ENCODE measurements at places on chromosomes 6 and 20. TPM values are rescaled to one million over a fixed set of nuclear protein-coding genes. Genes with fewer than 3 reads are reported as not detected.

GINS1 gene
- 36.0 TPM for total RNA-seq

FHL5 gene
- not detected for total RNA-seq

MUCL3 gene
- not detected for total RNA-seq

SLC35A1 gene
- 14.9 TPM for total RNA-seq

CD24 gene
- 57.4 TPM for total RNA-seq

PPP2R5D gene
- total RNA-seq, result 63.6 TPM

BHLHE23 gene
- total RNA-seq, result not detected

TCF19 gene
- total RNA-seq, result 21.4 TPM

TRIM15 gene
- total RNA-seq, result 0.13 TPM

CCN6 gene
- 3.0 TPM for total RNA-seq

BEND6 gene
- 8.0 TPM for total RNA-seq

ZNF391 gene
- total RNA-seq, result 4.4 TPM

SLC22A16 gene
- not detected for total RNA-seq

FKBP1C gene
- total RNA-seq, result 0.49 TPM

GRIK2 gene
- 6.6 TPM for total RNA-seq

TREM1 gene
- not detected for total RNA-seq

SDHAF4 gene
- total RNA-seq, result 14.4 TPM

KHDRBS2 gene
- not detected for total RNA-seq

PNLDC1 gene
- not detected for total RNA-seq

SMIM29 gene
- 35.6 TPM for total RNA-seq

GTF2H4 gene
- total RNA-seq, result 27.5 TPM

TAB2 gene
- total RNA-seq, result 47.2 TPM

THBD gene
- total RNA-seq, result 0.26 TPM

HUS1B gene
- 0.74 TPM for total RNA-seq

CARMIL1 gene
- total RNA-seq, result 4.0 TPM

CTCFL gene
- total RNA-seq, result 0.05 TPM

FAM184A gene
- total RNA-seq, result 8.7 TPM

SNAI1 gene
- 8.8 TPM for total RNA-seq

C2 gene
- 1.0 TPM for total RNA-seq

OR2H2 gene
- total RNA-seq, result not detected

LY6G6F gene
- not detected for total RNA-seq

EFHC1 gene
- 24.6 TPM for total RNA-seq

OR2J3 gene
- total RNA-seq, result not detected

COL12A1 gene
- total RNA-seq, result 10.4 TPM

NELFCD gene
- 108 TPM for total RNA-seq

MYO6 gene
- 52.3 TPM for total RNA-seq

TRIM10 gene
- total RNA-seq, result not detected

FITM2 gene
- total RNA-seq, result 10.5 TPM

Measured in Panc1 (cell line).